Activated CD4-positive, alpha-beta T cell treated with anti-CD3 and anti-CD28 coated beads for 36 hours (primary cell): ENCODE measurements at places on chromosomes 1 and 21.

DNA sequence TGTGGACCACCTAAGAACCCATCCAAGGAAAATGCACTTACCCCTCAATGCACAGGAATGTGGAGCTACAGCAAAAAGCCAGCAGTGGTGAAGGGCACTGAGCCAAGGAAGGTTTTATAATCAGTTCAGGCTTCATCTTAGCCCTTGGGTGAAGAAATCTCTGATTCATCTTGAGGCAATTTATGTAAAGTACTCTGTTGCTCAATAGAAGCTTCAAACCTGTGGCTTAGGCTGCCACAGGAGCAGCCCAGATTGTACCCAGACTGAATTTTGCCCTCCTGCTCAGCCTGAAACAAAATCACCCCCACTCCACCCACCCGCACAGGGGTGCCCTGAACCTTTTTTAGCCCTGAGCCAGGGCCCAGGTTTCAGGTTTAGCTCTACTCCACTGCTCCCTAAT lies at the start of gene S100A12:
Gene S100A12 (minus strand): TSS at position 111 of the 400 bp plus-strand sequence. CDS start 1,029 bp downstream, outside the sequence.
- DNase-seq = no peak

DNA sequence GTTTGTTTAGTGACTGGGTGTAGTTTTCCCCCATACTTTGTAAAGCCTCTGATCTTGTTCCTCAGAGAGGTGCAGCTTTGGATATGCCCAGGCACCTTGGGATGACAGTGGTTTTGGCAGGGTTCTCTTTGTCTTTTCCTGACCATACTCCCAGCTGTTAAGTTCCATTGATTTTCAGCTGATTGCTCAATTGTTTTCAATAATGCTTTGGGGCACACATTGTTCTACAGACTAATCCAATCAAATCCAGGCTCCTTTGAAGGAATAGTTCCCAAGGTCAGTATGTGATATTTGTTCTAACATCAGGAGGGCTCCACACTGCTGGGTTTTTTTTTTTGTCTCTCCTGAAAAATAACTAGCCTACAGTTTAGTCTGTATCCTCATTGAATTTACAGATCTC lies 24.8 kb downstream of the PPP2R5A start:
- DNase-seq = no peak

GRCh38 chr21:22791986-22792560 lies 1793.9 kb downstream of the NCAM2 start:
- DNase-seq = peak; percentile 30

DNA sequence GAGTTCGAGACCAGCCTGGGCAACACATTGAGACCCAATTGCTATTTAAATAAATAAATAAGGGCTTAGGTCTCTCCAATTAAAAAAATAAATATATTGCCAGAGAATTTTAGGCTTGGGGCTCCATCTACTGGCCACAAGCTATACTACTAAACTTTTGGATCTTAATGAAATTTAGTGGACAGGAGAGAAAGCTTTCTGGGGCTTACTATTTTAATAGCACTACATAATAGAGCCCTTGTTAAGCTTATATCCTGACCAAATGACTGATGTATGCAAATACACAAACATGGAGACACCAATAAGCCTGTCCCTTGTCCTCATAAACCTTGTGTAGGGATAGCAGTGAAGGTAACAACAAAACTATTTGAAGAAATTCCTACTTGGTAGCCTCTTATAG lies 18.4 kb downstream of the CCT3 start:
- peak; percentile 38 for DNase-seq

DNA sequence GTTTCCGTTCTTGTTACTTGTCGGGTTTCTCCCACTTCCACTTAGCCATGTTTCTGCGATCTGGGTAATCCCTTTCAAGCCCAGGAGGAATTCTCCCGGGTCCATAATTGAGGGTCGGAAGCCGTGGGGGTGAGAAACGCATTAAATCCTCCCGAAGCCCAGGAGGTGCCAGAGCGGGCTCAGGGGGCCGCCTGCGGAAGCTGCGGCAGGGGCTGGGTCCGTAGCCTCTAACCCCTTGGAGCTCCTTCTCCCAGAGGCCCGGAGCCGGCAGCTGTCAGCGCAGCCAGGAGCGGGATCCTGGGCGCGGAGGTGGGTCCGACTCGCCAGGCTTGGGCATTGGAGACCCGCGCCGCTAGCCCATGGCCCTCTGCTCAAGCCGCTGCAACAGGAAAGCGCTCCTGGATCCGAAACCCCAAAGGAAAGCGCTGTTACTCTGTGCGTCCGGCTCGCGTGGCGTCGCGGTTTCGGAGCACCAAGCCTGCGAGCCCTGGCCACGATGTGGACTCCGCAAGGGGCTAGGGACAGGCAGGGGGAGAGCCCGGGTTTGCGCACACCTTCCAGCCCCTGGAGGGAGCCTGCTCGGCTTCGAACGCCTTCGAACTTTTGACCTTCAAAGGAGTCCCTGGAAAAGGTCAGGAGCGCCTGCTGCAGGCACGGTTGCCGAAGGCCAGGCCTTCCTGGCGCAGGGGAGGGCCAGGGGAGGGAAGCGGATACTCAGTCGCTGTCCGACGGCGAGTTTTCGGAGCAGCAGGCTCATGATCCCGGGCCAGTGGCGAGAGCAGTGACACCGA lies 1.7 kb upstream of the SIM2 start:
- no peak for DNase-seq
